ENCODE measurements at places on chromosomes 7 and 10.

- no peak for DNase-seq
These were observed 37.4 kb downstream of the SEMA3C start for GRCh38 chr7:80881351-80881900.

GRCh38 chr7:36155811-36156361 lies 2.8 kb downstream of the EEPD1 start:
- no peak for DNase-seq

DNA sequence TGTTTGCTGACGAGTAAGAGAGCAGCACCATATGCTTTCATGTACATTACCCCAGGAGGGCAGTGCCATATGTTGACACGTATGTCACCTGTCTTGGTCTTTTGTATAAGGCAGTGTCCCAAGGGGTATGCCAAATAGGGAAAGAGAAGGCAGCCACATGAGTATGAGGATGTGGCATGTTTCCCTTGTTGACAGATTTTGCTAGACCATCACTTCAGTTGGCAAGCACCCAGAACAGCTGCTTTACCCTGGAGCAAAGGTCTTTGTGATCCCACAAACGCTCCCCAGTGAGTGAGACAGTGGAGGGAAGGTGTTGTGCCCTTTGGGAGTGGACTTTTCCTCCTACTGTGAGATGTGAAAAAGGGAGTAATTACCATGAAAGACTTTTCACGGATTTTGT lies 350.1 kb downstream of the ETV1 start:
- no peak for DNase-seq

DNA sequence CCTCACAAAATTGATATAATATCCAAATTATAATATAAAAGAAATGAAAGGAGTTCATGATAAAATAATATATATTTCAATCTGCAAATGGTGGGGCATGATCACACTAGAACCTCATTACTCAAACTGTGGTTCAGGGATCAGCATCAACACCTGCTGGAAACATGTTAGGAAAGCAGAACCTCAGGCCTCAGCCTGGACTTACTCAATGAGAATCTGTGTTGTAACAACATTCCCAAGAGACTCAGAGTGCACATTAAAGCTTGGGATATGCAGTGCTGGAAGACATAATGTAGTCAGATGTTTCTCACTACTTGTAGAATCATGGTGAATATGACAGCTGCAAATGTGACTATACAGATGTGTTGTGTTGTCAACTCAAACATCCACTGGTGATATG lies 81.7 kb upstream of the ITPRID1 start:
- DNase-seq: no peak

DNA sequence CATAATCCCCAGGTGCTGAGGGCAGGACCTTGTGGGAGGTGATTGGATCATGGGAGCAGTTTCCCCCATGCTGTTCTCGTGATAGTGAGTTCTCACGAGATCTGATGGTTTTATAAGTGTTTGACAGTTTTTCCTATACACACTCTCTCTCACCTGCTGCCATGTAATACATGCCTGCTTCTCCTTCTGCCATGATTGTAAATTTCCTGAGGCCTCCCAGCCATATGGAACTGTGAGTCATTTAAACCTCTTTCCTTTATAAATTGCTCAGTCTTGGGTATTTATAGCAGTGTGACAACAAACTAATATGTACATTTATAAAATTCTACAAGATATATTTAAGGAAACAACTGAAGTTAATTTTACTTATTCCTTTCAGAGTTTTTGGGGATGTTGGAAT lies 170.8 kb upstream of the BET1 start:
- DNase-seq: no peak

- DNase-seq: peak; percentile 23
These were observed 111.7 kb upstream of the MBL2 start for GRCh38 chr10:52883996-52884871.

- DNase-seq: no peak
These were observed 118.3 kb upstream of the TARP start for GRCh38 chr7:38391751-38392150.

DNA sequence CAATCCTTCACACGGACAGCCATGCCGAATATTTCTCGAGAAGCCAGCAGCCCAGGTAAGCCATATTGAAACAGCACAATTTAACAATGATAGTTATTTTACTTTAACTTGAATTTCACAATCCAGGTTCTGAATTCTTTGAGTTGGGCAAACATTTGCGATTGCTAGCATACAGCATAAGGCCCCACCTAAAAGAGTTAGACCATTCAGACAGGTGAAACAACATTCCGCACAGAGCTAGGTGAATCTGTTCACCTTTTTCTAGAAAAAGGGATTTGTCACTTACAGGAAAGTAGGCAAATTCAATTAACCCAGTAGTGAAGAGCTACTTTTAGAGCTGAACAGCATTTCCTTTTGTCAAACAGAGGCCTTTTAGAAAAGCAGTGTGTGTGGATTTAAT lies 45.3 kb downstream of the CREB3L2 start:
- DNase-seq: no peak

DNA sequence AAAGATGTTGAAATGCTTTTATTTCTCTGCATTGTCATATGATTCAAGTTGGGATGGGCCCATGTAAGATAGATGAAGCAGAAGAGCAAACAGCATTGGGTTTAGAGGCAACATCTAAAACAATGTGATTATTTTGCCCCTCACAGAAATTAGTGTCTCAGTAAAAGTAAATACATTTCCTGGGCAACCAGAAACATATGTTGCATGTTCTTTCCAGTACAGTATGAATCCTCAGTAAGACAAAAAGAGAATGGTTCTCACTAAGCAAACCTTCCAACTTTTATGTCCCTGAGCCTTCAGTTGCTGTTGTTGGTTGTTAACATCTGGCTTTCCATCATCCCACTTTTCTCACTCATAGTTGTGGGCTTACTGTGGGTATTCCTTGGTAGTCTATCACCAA lies 222.5 kb upstream of the PRPS1L1 start:
- no peak for DNase-seq

DNA sequence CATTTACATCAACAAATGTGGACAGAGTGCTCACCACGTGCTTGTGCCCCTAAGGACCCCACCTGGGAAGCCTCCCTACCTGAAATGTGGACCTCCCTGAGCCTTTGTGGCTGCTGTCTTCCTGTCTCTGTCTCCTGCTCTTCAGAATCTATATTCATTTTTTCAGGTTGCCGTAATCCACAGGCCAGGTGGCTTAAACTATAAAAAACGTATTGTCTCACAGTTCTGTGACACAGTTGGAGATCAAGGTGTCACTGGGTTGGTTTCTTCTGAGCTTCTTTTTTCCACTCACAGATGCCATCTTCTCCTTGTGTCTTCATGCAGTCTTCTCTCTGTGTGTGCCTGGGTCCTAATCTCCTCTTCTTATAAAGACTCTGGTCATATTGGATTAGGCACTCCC lies 5.6 kb upstream of the VSTM4 start:
- no peak for DNase-seq

GRCh38 chr7:108535257-108535656 lies 9.3 kb upstream of the PNPLA8 start:
- no peak for DNase-seq

GRCh38 chr7:139932531-139932930 lies 103.5 kb downstream of the TBXAS1 start:
- no peak for DNase-seq

- DNase-seq: no peak
These were observed 459 bp downstream of the ZDHHC6 start for GRCh38 chr10:112446055-112446854.

DNA sequence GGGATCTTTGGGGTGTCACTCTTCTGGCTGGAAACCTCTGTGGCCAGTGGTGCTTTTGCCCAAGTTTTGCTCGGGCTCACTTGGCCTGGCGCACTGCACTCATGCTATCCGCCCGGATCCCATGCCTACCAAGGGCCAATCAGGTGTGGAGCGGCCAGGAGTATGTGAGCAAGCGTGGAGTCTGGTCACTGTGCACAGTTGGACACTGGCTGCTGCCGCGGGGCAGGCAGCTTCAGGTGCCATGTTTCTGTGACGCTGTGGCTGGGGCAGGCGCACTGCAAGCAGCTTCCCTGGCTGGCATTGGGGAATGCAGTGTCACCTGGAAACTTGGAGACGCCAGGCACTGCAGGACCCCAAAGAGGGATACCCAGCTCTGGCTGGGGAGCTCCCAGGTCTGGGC lies 45.3 kb downstream of the NEUROG3 start:
- DNase-seq: no peak

- DNase-seq: peak; percentile 1
These were observed 1.5 kb upstream of the GRID1 start for GRCh38 chr10:86368046-86368445.

- no peak for DNase-seq
These were observed 104.5 kb upstream of the PRSS58 start for GRCh38 chr7:142362349-142362748.

DNA sequence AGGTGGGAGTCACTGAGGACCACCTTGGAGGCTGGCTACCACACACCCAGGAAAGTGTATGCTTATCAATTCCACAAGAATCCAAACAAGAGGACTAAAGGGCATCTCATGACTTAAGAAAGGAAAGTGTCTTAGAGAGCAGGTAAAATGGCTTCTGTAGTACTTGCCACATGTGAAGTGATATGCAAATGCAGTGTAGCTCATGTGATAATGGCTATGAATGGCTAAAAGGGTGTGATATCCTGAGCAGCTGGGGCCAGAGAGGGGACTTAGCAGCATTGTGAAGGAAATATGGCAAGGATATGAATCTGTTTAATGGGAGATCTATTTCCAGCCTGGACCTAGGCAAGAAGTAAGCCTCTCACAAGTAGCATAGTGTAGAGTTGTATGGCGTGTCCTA lies 90.5 kb downstream of the BUB3 start:
- no peak for DNase-seq

- no peak for DNase-seq
These were observed 63.1 kb upstream of the CACNA2D1 start for GRCh38 chr7:82506702-82507101.

DNA sequence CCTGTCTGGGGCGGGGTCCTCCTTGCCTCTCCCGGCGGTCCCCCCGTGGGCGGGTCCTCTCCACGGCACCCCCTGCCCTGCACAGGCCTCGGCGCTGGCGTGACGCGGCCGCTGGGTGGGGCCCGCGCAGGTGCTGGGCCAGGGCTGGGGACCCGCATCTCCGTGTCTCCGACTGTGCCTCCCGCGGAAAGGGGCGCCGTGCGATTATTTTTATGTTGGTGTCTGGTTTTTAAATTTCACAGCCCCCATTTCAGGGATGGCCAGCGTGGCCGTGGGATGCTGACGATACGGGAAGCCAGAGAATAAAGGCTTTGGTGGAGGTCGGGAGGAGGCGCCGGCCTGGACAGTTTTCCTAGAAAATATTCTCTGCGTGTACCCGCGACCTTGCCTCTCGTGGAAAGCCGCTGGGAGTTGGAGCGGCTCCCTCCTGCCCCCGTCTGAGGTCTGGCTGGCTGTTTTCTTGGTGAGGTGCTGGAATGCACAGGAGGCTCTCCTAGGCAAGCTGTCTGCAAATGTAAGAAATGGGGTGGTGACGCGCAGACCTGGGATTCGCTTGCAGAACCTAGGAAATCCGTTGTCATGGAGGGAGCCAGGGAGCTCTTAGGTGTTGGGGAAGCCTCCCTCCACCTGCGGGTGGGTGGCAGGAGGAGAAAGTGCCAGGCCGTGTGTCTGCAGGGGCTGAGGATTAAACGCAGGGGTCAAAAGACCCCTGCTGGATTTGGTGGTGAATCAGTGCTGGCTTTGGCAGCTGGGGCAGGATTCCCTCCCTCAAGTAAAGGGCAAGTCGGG lies 28.7 kb upstream of the JAKMIP3 start:
- DNase-seq: no peak

DNA sequence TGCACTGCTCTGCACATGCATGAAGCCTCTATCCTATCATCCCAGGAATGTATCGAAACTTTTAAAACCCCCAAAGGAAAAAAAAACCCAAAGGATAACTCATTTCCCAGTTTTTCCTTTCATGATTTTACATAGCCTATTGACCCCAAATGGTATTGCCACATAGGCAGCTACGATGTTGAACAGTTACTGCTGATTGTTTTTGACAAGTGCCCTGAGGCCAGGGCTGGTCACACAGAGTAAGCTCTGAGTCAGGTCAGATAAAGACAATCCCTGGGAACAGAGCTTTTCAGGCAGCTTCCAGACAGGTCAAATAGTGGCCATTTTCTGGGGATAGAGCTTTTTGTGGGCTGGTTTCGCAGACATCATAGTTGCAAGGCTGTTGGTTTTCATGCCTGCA lies 52.1 kb downstream of the MYL10 start:
- DNase-seq: no peak

DNA sequence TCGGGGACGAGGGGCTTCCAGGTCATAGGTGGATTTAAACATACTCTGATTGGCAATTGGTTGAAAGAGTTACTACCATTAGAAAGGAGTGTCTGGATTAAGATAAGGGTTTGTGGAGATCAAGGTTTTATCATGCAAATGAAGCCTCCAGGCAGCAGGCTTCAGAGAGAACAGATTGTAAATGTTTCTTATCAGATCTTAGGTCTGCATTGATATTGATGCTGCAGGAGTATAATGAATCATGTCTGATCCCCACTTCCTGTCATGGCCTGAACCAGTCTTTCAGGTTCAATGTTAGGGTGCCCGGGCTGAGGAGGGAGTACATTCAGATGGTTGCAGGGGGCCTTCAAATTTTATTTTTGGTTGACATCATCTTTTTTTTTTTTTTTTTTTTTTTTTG lies 51.4 kb downstream of the SH3PXD2A start:
- peak; percentile 67 for DNase-seq

GRCh38 chr10:71727738-71728737 lies 8.5 kb upstream of the C10orf105 start:
- DNase-seq: peak; percentile 79

DNA sequence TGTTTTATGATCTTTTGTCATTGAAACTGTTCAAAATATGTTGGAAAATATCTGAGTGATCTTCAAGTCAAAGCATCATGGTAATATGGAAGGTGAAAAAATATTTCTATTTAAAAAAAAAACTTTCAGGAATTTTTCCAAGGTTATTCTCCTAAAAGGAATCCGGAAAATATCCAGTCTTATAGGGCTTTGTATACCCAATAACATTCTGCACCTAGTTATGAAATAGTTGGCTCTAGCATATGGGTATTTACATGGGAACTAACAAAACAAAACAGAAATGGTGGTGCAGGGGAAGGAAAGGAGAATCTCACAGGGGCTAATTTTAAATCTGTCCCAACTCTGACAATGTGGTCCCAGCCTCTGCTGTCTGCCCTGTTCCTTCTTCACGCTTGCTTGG lies 167.1 kb upstream of the RHEB start:
- DNase-seq: no peak

DNA sequence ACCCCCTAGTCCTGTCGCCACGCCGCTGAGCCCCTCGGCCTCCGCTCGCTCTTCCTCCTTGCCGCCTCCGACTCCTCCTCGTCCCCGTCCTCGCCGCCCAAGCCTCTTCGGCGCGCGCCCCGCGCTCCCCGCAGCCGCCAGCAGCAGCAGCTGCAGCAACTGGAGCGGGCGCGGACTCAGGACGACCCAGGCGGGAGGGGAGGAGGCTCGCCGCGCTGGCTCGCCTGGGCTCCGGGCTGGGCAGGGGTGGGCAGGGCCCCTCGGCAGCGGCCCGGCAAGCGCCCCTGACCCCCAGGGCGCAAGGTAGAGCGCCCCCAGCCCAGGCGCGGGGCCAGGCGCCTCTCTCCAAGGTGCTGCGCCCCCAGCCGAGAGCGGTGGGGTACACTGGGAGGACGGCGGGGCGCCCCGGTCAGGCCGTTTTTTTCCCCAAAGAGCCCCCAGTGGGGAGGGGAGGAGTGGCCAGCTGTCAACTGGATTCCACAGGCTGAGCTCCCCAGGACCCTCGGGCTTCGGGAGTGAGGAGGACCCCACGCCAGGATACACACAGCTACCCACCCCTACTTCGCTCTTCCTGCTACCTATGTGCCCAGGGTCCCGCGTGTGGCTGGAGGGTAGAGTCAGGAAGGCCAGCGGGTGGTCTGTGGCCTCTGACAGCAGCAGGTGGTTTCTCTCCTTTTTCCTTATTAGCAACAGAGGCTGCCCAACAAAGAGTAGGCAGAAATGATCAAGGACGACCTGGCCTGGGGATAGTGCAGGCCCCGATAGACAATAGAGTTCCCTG lies 903 bp upstream of the KCNMA1 start:
- peak; percentile 71 for DNase-seq

Data from WERI-Rb-1 (cell line).